ENCODE measurements at places on chromosomes 11 and 22.

DNA sequence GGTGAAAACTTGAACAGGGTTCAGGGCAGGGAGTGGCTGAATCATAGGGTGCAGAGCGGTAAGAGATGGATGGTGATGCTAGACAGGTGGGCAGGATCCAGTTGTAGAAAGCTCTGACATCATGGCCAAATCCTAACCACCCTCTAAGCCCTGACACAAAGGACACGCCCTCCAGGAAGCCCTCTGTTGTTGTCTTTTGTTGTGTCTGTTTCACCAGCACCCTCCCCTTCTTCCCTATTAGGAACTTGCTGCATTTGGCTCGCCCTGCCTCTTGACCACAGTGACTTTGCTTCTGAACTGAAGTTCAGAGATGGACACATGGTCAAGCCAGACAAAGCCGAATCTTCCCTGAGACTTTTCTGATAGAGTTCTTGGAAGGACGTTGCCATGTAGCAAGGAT lies 14.2 kb upstream of the APOL6 start:
- no peak for DNase-seq

GRCh38 chr11:105137286-105137685 lies 2.3 kb downstream of the CARD18 start:
- no peak for DNase-seq

GRCh38 chr11:116226731-116227130 lies 546.1 kb downstream of the BUD13 start:
- no peak for DNase-seq

DNA sequence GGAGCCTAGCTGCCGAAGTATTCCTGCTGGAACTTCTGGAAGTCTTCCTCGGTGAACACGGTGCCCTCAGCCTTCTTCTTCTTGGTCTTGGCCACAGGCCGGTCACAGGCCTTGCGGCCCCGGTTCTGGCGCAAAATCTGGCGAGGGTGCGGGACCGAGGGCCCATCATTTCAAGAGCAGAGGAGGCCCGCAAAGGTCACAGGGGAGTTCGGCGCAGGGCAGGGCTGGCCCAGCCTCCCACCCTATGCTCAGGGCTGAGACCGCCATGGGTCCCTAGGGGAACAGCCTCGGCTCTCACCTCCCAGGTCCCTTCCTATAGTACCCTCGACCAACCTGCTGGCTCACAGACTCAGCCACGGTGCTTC lies 3.1 kb downstream of the RPS19BP1 start:
- no peak for DNase-seq

DNA sequence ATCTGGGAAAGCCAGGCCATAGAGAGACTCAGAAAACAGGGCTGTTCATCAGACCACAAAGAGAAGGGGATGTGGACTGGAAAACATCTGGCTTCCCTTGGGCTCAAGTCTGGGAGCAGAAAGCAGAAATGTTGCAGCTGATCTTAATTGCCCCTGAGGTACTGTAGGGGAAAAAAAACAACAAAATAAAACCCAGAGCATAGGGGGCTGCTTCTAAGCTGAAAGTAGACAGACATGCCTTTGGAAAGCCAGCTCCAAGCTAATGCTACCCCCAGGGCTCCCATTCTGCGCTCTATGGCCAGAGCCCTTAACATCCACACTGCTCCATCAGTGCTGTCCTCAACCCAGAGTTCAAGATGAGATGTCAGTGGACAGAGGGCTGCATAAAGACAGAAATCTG lies 2.0 kb upstream of the PACSIN3 start:
- DNase-seq: no peak

GRCh38 chr22:26756675-26757293 lies 99.4 kb downstream of the MIAT start:
- no peak for DNase-seq

DNA sequence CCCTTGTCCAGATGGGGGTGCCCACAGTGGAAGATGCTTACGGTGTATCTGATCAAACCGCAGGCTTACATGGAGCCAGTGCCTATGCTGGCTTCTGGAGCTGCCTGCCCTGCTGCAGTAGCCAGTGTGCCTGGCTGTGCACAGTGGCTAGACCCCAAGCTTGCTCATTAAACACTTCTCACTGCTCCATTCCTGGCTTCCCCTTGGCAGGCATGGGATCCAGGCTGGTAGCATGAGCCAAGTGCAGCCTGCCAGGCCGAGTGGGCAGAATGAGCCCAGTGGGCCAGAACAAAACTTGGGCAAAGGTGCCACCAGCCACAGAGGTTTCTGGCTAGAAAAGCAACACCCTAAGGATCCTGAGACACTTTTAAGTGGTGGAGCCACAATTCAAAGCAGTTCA lies 55.4 kb upstream of the B3GNT6 start:
- DNase-seq: no peak

DNA sequence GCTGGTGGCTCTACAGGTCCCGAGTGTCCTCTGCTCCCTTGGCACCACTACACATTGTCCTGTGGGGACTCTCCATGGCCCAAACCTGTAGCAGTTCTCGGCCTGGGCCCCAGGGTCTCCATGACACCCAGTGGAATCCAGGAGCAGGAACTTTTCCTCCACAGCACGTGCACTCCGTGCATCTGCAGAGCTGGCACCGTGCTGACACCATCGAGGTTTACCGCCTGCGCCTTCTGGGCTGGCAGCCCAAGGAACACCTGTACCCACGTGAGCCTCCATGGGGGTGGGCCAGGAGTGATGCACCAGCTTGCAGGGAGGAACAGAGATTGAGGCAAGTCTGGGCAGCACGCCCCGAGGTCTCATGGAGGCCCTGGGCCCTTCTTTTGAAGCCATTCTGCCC lies 25.2 kb downstream of the TSPAN32 start:
- DNase-seq: no peak

DNA sequence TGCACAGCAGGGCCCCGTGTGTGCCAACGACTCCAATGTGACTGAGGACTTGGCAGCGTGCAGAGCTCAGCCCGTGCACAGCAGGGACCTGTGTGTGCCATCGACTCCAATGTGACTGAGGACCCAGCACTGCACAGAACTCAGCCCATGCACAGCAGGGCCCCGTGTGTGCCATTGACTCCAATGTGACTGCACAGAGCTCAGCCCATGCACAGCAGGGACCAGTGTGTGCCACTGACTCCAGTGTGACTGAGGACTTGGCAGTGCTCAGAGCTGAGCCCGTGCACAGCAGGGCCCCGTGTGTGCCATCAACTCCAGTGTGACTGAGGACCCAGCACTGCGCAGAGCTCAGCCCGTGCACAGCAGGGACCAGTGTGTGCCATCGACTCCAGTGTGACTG lies 347.8 kb upstream of the B3GAT1 start:
- DNase-seq: no peak

Measured in activated CD4-positive, alpha-beta T cell treated with anti-CD3 and anti-CD28 coated beads for 4 hours (primary cell).